ENCODE measurements at places on chromosomes 6 and 20.

DNA sequence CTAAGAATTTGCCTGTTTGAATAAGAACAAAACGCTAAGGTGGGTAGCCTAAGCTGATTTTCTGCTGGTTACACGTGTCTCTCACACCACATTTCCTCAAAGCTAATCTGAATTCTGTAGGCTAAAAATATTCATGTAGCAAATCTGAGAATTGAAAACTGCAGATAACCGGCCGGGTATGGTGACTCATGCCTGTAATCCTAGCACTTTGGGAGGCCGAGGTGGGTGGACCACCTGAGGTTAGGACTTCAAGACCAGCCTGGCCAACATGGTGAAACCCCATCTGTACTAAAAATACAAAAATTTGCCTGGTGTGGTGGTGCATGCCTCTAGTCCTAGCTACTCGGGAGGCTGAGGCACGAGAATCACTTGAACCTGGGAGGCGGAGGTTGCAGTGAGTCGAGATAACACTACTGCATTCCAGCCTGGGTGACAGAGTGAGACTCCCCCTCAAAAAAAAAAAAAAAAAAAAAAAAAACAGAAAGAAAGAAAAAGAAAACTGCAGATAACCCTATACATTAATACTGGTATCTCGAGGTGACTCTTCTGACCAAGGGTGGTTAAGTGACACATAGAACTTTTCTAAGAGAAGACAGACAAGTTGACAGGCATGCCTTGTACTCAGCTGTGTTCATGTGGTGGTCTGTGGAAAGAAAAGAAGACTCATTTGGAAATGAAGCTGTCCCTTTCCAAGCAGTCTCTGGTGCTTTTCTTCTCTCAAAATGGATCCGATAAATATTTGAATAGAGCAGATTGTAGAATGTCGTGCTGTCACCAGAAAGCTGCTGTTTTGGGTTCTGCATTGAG, 24.7 kb upstream of the ASXL1 start:
- DNase-seq = no peak

GRCh38 chr6:11805259-11806053, 26.9 kb upstream of the ADTRP start:
- DNase-seq = no peak

DNA sequence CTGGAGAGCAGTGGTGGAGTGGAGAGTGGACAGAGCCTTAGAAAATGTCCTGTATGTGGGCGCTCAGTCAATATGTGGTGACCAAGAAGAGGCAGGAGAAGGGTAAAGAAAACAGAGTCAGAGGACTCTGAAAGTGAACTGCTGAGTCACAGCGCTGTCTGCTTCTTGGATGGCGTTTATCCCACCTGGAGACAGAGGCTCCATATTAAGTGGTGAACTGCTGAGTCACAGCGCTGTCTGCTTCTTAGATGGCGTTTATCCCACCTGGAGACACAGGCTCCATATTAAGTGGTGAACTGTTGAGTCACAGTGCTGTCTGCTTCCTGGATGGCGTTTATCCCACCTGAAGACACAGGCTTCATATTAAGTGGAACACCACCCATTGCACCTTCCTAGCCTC, 119.3 kb upstream of the RALGAPA2 start:
- DNase-seq = no peak

- no peak for DNase-seq
These were observed 467.4 kb upstream of the PLCB4 start for GRCh38 chr20:8601542-8601912.

- no peak for DNase-seq
These were observed 118.3 kb downstream of the SLX4IP start for GRCh38 chr20:10553326-10553984.

- no peak for DNase-seq
These were observed 24.5 kb downstream of the SRSF3 start for GRCh38 chr6:36618366-36619355.

GRCh38 chr6:1558388-1558787, 51.3 kb upstream of the FOXC1 start:
- DNase-seq = no peak

DNA sequence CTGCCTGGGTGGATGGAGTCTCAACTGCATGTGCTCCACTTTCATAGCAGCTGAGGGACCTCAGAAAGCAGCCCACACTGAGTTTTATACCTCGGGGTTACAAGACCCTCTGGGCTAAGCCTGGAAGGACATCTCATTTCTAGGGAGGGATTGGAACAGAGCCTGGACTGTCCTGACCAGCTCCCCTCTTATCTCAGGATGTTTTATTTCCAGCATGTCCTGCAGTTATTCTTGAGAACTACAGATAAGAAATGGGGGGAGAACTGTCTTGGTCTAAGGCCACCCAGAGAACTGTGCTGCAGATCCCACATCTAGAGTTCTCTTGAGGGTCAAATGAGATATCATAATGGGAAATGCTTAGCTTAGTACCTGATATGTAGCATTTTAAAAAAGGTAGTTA, 97.3 kb upstream of the CHD6 start:
- DNase-seq = no peak

DNA sequence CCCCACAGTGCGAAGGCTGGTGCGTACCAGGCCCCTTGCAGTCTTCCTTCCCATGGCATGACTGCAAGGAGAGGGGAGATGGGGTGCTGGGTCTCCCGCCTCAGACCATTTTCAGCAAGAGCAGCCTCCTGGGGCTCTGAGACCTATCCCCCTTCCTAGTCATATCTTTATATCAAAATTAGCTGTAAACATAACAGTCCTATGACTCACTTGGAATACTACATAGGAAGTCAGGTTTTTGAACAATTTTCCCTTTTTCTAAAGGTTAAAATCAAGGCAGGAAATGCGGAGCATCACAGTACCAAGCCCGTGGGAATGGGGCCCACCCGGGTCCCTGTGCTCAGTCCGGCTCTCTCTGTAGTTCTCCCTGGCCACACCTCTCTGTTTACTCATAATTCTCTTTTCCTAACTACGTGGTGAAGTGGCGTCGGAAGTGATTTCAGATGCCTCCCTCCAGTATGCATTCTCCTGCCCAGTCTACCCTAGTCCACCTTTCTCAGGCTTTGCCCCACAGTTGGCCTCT, 109.8 kb upstream of the TMEM170B start:
- no peak for DNase-seq

- DNase-seq = no peak
These were observed 20.5 kb upstream of the TBC1D32 start for GRCh38 chr6:121354764-121355163.

- no peak for DNase-seq
These were observed 4.9 kb upstream of the GRM4 start for GRCh38 chr6:34150766-34151165.

- DNase-seq = no peak
These were observed 3.4 kb upstream of the FAM110A start for GRCh38 chr20:830011-830521.

GRCh38 chr6:142893088-142893487, 51.9 kb downstream of the HIVEP2 start:
- DNase-seq = no peak

DNA sequence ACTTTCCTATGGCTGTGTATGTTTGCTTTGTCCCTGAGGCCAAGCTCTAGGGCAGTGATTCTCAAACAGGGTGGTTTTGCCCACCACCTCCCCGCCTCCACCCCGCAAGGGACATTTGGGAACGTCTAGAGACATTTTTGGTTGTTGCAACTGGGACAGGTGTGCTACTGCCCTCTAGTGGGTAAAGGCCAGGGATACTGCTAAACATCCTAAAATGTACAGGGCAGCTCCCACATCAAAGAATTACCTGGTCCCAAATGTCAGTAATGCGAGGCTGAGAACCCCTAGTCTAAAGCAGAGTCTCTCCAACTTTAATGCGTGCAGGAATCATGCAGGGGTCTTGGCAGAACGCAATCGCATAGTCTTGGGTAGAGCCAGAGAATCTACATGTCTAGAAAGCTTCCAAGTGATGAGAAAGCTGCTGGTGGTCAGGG, 5.1 kb downstream of the KCNS1 start:
- DNase-seq = peak; percentile 50

Data from occipital lobe (tissue), 3 donors.